Activated CD4-positive, alpha-beta T cell treated with anti-CD3 and anti-CD28 coated beads, Interleukin-2, amount 10 ng/mL, durations not matched to agents 7 days and 5 days (primary cell): ENCODE measurements at places on chromosomes 4 and X. TPM values are rescaled to one million over a fixed set of nuclear protein-coding genes. Genes with fewer than 3 reads are reported as not detected.

SH3RF1 gene
- total RNA-seq, result 0.17 TPM

DNA sequence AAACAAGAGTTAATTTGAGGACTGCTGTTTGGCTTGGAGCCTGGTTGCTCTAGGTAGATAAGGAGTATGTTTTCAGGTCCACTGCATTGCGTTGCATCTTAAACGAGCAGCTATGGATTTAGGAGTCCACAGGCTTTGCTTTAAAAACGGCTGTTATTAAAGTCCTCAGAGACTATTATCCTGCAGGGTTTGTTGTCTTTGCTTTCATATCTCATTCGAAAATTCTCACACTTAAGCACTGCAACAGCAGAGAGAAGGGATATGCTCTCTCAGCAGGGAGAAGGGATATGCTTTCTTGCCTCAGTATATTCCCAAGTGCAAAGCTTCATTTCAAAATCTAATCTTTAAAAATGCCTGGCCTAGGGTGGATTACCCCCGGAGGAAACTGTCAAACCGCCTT lies 444.7 kb upstream of the FTHL17 start:
- H3K27me3 ChIP-seq, result peaks cover 2% of the 10 kb centered on the region
- H3K36me3 ChIP-seq, result no peaks in the 10 kb centered on the region
- no peaks in the 10 kb centered on the region for H3K4me1 ChIP-seq
- H3K4me3 ChIP-seq, result no peak overlapping the region
- no peak for DNase-seq

- no peak for DNase-seq
- no peaks in the 10 kb centered on the region for H3K36me3 ChIP-seq
- H3K4me1 ChIP-seq, result no peaks in the 10 kb centered on the region
- no peak overlapping the region for H3K4me3 ChIP-seq
- H3K27me3 ChIP-seq, result peaks cover 3% of the 10 kb centered on the region
Measured at GRCh38 chrX:133854290-133854689, 131.1 kb downstream of the GPC3 start.

ERVMER34-1 gene
- total RNA-seq, result not detected

GRCh38 chr4:12911750-12912358 lies 572.3 kb downstream of the RAB28 start:
- no peak overlapping the region for H3K27ac ChIP-seq
- H3K36me3 ChIP-seq, result no peaks in the 10 kb centered on the region
- no peaks in the 10 kb centered on the region for H3K4me1 ChIP-seq
- H3K4me3 ChIP-seq, result no peak overlapping the region

SPANXB1 gene
- not detected for total RNA-seq

DNA sequence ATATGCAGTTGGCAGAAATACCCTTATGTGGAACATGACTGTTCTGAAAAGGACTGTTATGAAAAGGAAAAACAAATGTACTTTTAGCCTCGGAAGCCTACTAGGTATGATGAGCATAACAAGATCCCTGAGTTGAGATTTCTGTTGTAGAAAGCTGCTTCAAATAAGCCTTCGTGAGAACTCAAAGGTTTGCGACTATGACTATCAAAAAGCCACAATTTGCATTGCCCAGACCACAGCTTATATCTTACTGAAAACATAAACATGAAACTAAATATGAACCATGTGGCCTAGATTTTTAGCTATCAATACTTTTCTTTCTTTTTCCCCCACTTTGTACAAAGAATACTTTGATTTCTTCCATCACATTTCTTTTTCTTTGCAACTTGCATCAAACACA lies 398.2 kb upstream of the LCORL start:
- H3K36me3 ChIP-seq, result no peaks in the 10 kb centered on the region
- H3K27me3 ChIP-seq, result no peaks in the 10 kb centered on the region
- DNase-seq, result no peak
- no peaks in the 10 kb centered on the region for H3K4me1 ChIP-seq
- no peak overlapping the region for H3K27ac ChIP-seq

- no peaks in the 10 kb centered on the region for H3K36me3 ChIP-seq
- H3K4me3 ChIP-seq, result no peak overlapping the region
- H3K4me1 ChIP-seq, result no peaks in the 10 kb centered on the region
Measured at GRCh38 chr4:21061902-21062301, 361.6 kb downstream of the PACRGL start.
